ENCODE measurements at places on chromosomes 11 and 22.

GRCh38 chr11:111367411-111368284 is 11.4 kb downstream of the POU2AF1 start:
- DNase-seq: no peak

- no peak for DNase-seq
Measured at GRCh38 chr11:80417681-80418080, 976.9 kb upstream of the TENM4 start.

DNA sequence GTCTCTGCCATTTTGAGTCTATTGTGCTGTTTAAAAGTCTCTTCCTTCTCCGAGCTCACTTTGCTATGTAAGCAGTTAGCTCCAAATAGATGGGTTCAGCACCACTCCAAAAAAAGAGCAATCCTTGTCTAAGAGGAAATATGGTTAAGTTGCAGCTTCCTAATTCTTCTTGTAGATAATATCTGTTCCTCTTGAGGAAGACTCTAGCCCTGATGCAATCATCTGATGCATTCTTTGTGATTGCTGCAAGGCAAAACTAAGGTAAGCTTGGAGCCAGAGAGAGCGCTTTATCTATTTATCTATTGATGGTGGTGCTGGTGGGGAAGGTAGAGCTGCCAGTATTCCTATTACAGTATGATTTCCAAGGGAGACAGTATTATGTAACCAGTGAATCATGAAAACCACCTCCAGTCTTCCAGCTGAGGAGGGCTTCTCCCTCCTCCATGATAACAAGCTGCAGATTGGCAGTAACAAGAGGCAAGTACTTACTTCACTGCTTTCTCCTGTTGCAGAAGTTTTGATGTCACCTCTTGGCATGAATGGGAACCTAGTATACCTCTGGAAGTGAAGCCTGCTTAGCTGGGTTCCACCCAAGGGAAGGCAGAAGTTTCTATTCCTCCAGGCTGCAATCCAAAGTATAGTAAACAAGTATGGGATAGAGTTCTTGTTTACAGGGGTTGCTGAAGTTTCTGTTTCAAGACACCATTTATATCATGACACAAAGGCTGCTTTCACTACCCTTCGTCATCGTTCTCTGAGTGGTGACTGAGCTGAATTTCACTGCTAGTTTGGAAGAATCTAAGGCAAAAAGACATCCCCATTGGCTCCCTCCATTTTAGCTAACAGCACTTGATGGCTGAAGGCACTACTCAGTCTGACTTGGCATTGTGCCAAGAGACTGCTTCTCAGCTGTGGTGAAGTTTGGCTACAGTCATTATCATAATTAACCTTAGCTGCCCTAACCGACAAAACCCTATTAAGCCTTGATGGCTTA is 49.7 kb downstream of the FDX1 start:
- DNase-seq: no peak

- DNase-seq: no peak
Measured at GRCh38 chr22:31150615-31151014, 9.4 kb upstream of the RNF185 start.

GRCh38 chr11:110486156-110486555 is 56.4 kb downstream of the FDX1 start:
- DNase-seq: no peak

DNA sequence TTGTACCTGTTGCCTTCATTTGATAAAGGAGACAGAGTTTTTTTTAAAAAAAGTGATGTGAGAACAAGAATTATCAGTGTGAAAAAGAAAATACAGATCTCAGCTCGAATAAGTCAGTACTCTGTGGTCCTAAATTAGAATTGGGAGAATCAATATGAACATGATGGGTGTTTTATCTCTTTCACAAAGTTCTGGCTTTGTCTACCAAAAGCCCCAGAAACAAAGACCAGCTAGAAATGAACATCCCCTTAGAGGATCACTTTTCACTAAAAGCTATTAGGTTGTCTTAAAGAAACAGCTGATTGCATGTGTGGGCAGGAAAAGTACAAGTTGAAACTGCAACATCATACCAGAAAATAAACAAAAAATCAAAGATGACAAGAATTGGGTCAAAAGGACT is 8.4 kb upstream of the ST14 start:
- no peak for DNase-seq

GRCh38 chr11:34250732-34251588 is 106.8 kb downstream of the ABTB2 start:
- peak; percentile 75 for DNase-seq

DNA sequence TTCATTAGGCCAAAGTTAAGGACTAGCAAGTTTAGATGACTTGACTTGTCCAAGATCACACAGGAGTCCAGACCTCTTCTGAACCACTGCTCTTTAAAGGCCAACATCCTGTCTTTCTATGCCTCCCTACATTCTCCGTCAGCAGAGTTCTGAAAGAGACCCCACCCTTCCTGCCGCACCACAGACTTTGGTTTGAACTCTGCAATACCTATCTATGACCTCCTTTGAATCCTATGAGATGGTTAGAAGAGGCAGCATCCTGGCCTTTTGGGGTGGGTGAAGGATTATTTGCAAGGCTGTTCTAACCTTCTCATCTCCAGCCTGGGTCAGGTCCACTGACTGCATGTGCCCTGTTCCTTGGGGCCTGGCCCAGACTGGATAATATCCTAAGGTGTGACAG is 4.3 kb upstream of the RRM1 start:
- DNase-seq: no peak

DNA sequence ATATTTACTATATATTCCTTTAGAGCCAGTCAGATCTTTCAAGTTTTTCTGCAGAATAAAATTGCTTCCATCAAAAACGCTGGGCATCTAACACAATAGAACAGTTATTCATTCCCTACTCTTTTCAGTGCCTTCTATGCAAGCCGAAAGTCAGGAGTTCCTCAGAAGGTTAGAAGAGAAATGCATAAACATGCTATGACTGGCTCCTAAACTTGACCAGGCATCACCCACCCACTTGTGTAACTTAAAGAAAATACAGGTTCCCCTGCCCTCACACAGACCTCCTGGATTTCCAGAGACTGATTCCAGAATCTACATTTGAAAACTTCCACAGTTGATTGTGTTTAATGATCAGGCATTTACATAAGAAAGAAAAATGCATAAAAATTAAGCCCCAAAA is 19.3 kb upstream of the ARHGAP32 start:
- no peak for DNase-seq

GRCh38 chr11:72864702-72865655 is 50.8 kb downstream of the ATG16L2 start:
- no peak for DNase-seq

DNA sequence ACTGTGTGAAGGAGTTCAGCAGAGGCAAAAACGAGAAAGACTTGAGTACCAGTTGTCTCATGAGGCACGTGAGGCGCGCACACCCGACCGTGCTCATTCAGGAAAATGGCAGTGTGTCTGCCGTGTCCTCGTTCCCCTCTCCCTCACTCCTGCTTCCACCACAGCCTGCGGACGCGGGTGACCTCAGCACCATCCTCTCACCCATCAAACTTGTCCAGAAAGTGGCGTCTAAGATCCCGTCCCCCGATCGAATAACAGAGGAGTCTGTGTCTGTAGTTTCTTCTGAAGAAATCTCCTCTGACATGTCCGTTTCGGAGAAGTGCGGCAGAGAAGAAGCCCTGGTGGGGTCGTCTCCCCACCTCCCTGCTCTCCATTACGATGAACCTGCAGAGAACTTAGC is 30.4 kb downstream of the ZBED4 start:
- no peak for DNase-seq

DNA sequence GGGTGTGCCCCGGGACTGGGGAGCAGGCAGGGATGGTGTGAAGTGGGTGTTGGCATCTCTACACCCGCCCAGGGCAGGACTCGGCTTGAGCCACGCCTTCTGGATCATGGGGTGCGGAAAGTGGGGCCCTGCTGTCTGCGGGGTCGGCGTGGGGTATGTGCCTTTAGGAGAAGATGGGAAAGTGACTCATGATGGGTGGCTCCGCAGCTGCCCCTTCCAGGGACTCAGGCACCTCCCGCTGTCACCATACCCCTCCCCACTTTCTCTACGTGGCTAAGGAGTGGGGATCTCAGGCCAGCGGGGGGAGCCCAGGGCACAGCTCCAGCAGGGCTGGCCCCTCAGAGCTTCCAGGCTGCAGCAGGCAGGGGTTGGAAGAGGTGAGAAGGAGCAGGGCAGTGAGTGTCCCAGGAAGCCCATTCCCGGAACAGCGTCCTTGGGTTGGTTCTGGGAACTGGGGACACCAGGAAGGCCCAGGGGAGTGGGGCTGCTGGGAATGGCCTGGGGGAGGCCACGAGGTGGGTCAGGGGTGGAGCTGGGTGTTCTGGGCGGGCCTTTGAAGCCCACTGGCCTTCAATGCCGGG is 102.9 kb upstream of the FGF3 start:
- no peak for DNase-seq

- no peak for DNase-seq
Measured at GRCh38 chr22:47022075-47022473, 259.6 kb downstream of the TBC1D22A start.

DNA sequence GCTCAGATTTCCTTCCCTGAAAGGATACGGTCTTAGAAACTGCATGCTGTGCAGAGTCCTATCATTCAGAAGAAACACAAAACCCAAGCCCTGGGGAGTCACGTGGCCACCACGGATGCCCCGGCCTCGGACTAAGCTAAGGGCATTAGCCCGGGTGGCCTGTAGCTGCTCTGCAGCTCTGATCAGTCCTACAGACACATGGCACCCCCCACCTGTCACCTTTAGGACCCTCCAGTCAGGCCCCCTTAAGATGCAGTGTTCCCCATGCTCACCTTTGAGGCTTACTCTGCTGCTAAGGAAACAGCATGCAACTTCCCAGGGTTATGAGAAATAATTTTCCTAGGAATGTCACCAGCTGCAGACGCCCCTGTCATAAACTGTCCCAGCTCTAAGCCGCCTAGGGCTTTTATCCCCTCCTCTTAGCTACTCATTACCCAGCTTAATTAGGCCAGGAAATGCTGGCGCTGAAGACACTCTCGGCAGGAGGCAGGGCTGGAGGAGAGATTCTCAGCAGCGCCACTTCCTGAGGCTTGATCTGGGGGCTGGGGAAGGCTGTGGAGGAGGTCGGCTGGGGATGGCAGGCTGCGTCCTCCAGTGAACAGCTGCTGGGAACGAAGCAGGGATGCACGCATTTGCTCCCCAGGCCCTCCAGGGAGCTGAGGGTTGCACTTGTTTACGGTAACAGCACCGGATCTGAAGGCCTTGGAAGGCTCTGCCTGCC is 47.2 kb upstream of the ADA2 start:
- no peak for DNase-seq

DNA sequence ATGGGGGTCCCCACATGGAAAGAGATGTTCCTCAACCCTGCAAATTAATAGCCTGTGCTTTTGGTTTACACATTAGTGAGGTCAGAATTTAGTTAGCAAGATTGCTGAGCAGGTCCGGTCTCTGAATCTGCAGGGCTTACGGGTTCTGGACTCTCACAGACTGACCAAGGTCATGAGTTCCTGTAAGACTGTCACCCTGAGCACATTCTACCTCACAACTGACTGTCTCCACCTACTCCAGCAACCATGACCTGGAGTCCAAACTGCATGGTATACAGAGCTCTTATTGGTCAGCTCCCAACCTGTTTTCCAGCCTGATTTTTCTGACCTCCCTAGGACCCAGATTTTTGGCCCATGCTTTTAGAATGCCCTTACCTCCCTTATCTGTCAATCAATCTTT is 28.2 kb downstream of the DKK3 start:
- no peak for DNase-seq

DNA sequence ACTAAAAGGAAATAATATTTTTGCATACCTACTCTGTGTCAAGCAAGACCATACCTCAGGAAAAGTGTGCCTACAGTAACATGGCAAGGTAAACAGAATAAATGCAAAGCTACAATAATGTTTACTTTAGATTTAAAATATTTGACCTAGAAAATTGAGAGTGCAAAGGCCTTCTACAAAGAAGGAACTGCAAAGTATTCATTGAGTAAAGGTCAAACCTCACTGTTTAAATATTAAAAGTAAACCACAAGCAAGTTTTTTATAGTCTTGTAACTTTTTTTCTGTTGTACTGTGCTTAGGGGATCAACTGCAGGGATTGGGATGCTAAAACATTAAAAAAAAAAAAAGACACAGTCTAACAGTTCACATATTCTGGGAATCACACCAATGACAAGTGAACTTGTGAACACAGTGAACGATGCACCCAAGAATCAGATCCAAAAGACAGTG is 48.8 kb downstream of the CWF19L2 start:
- DNase-seq: no peak
